LoVo (cell line): ENCODE measurements at places on chromosomes 3 and 15.

- peak; percentile 52 for DNase-seq
Measured at GRCh38 chr3:192923731-192924130, 6.1 kb upstream of the MB21D2 start.

DNA sequence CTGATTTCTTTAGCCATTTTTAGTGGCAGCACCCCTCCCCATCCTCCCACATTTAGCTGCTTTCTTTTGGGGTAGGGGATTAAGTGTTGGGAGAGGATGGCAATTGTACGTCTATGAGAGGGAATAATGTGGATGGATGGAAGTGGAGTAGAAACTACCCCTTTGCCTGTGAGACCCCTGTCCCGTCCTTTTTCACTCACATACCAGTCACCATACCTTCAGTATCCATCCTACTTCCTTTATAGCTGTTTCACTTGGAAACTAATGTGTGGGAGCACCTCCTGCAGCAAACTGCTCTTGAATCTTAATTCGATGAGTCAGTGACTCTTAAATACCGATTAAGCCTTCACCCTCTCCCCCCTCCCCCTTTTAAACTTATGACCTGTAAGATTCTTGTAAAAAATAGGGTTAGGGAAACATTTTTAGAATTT, 730 bp downstream of the SPRED1 start:
- peak; percentile 50 for DNase-seq

GRCh38 chr15:98942431-98942830, 65.2 kb downstream of the PGPEP1L start:
- DNase-seq, result no peak

DNA sequence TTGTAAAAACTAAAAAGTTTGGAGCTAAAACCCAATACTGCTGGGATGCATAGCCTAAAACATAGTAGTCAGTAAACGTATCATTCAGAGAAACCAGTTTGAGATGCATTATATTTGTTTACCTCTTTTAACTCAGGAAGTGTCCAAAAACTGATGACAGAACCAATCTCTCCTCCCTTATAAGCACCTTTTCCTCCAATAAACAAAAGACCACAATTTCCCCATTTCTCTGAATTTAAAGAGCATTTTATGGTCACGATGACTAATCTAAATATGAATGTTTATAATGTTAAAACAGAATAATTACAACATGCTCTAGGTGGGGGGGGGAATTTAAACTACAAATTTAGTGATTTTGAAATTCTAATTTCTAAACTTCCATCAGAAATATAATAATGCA, 58.5 kb downstream of the CEP63 start:
- no peak for DNase-seq

DNA sequence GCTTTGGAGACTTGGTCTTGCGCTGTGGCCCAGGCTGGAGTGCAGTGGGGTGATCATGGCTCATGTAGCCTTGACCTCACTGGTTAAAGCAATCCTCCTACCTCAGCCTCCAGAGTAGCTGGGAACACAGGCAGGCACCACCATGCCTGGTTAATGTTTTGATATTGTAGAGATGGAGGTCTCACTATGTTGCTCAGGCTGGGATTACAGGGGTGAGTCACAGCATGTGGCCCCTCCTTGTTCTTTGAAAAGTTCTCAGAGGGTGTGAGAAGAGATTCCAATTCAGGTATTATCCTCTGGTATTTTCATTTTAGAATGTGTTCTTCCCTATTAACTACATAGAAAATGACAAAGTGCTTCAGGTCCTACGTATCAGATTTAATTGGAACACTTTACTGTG, 51.9 kb upstream of the RPL32 start:
- no peak for DNase-seq

DNA sequence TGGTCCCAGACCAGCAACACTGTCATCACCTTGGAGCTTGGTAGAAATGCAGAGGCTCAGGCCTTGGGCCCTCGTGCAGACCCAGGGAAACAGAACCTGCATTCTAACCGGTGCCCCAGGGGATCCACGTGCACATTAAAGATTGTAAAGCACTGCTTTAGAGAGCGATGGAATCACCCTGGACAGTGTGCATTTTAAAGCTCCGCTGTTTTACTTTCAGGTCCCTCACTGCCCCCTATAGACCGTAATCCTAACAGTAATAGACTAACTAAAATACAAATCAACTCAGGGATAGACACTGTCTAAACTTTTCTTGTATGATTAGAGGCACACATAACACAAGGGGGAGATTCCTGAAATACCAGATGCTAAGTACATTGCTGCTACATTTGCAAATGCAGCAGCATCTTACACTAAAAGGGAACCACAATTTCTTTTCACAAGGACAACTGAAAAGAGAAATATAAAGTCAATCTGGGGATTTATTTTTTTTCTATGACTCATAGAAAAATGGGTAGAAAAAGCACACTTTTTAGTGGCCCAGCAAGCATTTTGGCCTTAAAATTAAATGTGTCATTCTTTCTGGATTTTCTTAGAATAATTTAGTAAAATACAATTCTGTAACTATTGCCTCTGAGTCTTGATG, 10.5 kb upstream of the SH3GL3 start:
- no peak for DNase-seq
